ENCODE measurements at places on chromosomes 16 and 17. TPM values are rescaled to one million over a fixed set of nuclear protein-coding genes. Genes with fewer than 3 reads are reported as not detected.

GRCh38 chr17:11309033-11309432 is 68.0 kb downstream of the SHISA6 start:
- DNase-seq, result no peak

GRCh38 chr17:31431098-31431851 is 39.8 kb downstream of the RAB11FIP4 start:
- DNase-seq, result no peak

GRCh38 chr17:47665655-47666054 is 15.9 kb downstream of the KPNB1 start:
- DNase-seq, result no peak

SLC5A11 gene
- polyA plus RNA-seq, result 6.6 TPM

- DNase-seq, result no peak
These were observed 22.9 kb downstream of the SLFN12L start for GRCh38 chr17:35514564-35514963.

- no peak for DNase-seq
These were observed 53.0 kb upstream of the RPL38 start for GRCh38 chr17:74150428-74151025.

- no peak for DNase-seq
These were observed 7.0 kb upstream of the MYH8 start for GRCh38 chr17:10428781-10429180.

GP2 gene
- 1.1 TPM for polyA plus RNA-seq

GRCh38 chr17:68437979-68438822 is 19.1 kb downstream of the WIPI1 start:
- no peak for DNase-seq

ZNF768 gene
- polyA plus RNA-seq, result 48.0 TPM

CA7 gene
- polyA plus RNA-seq, result 0.28 TPM

DNA sequence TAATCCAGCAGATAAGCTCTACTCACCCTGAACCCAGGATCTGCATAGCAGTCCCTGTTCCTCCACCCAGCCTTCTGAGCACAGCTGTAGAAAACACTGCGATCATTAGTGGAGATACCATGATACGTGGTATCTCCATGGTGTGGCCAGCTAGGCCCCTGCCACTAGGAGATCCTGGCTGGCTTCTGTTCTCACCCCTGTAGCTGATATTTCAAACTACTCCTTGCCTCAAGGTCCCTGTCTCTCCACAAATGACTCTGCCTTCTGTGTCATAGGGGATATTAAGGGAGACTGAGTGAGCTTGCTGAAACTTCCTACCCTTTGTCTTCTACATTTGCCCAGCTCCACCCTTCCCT is 44.3 kb downstream of the ERN1 start:
- no peak for DNase-seq

DNA sequence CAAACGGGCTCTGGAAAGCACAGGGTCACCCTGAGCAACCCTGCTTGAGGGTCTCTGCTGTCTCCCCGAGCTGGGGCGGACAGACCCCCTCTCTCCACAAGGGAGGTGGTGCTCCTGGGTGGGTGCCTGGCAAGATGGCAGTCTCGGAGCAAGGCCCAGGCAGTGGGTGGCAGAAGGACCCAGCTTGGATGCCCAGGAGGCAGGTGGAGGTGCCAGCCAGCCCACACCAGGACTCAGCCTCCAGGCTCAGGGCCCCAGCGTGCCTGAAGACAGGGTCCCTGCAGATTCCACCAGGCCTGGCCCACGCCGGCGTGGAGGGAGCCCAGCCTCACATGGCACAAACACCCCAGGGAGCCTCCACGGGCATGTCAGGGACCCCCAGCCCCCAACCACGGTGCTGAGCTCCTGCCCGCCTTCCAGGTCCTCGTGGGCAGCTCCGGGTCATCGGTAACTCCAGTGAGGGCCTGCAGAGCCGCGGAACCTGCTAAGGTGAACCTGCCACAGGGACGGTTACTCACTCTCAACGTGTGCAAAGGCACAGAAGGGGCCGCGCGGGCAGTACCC is 20.8 kb downstream of the UNKL start:
- no peak for DNase-seq

- no peak for DNase-seq
These were observed 2.3 kb upstream of the CCL3 start for GRCh38 chr17:36092230-36092629.

CD300LB gene
- polyA plus RNA-seq, result 0.44 TPM

- DNase-seq, result no peak
These were observed 5.3 kb downstream of the FAM234A start for GRCh38 chr16:239948-240277.

DNA sequence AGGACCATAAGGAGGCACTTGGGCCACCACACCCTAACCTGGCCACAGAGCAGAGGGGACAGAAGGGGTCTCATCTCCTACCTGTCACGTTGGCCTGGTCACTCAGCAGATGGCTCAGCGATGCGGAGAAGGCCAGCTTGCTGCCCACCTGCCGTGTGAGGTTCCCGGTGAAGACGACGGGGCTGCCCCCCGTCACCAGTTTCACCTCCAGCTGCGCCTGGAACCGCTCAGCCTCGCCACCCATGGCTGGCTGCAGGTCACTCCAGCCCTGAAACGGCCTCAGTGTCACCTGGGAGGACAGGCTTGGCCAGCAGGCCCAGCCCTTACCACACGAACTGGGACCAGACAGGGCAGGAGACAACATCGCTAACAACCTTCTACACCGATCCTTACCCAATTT is 116.8 kb downstream of the RMI2 start:
- no peak for DNase-seq

GRCh38 chr16:19192865-19193264 is 24.8 kb downstream of the SYT17 start:
- DNase-seq, result no peak

GRCh38 chr17:75344666-75345065 is 55.4 kb upstream of the SLC25A19 start:
- DNase-seq, result no peak

GRCh38 chr16:87150262-87150661 is 166.9 kb downstream of the C16orf95 start:
- DNase-seq, result no peak

- DNase-seq, result no peak
These were observed 54.0 kb upstream of the COX10 start for GRCh38 chr17:14015271-14015670.

PIK3R6 gene
- polyA plus RNA-seq, result 2.2 TPM

DNA sequence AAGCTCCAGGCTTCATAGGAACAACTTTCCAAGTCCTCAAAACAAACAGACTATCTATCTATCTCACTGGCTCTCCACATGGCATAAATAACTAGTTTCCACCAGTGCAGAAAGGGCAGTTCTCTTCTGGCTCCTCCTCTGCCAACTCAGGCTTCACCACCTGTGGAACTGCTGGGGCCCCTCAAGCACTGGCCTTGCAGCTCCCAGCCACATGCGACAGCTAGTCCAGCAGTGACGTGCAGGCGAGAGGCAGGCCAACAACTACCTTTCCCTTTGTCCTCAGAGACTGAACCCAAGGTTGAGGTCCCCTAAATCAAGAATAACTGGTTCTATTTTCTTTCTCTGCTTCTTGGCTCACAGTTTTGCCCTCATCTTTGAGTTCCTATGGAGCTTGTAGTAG is 137.6 kb downstream of the AATF start:
- DNase-seq, result no peak

DNA sequence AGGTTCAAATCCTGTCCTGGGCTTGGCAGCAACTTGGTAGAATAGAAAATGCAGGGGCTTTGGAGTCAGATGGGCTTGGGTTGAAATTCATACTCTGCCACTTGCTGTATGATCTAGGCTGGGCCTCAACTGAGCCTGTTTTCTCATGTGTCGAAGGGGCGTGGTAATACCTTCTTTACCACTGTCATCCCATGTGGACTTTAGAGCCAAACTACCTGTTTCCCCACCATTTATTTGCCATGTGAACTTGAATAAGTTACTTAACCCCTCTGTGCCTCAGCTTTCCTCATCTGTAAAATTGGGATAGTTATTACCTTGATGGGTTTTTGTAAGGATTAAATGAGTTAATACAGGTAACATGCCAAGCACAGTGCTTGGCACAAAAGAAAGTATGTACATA is 106.0 kb downstream of the COPRS start:
- DNase-seq, result no peak

GRCh38 chr17:38509772-38510420 is 81.6 kb downstream of the ARHGAP23 start:
- no peak for DNase-seq

KRT222 gene
- polyA plus RNA-seq, result 0.21 TPM

SLC22A31 gene
- polyA plus RNA-seq, result 0.39 TPM

PIRT gene
- not detected for polyA plus RNA-seq

ZPBP2 gene
- polyA plus RNA-seq, result not detected

DNA sequence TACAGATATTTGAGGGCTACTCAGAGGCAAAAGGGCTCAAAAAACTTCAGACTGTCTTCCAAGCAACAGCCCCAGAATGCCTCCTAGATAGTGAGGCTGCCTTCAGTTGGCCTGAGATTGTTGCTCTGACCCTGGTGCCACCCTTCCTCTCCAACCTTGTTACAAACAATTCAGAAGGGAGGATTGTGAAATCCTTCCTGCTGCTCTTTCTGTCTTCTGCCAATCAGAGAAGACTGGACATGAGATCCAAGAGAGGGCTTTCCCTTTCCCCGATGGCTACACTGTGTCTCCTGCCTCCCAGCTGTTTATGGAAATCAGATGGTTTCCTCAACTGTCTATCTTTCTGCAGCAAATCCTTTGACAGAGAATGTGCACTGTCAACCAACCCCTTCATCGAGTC is 419.9 kb downstream of the CDH13 start:
- DNase-seq, result no peak

HOXB6 gene
- 173 TPM for polyA plus RNA-seq

- no peak for DNase-seq
These were observed 13.7 kb downstream of the MXRA7 start for GRCh38 chr17:76696763-76697701.

GRCh38 chr17:19533036-19533717 is 477 bp upstream of the SLC47A1 start:
- DNase-seq, result no peak

DNA sequence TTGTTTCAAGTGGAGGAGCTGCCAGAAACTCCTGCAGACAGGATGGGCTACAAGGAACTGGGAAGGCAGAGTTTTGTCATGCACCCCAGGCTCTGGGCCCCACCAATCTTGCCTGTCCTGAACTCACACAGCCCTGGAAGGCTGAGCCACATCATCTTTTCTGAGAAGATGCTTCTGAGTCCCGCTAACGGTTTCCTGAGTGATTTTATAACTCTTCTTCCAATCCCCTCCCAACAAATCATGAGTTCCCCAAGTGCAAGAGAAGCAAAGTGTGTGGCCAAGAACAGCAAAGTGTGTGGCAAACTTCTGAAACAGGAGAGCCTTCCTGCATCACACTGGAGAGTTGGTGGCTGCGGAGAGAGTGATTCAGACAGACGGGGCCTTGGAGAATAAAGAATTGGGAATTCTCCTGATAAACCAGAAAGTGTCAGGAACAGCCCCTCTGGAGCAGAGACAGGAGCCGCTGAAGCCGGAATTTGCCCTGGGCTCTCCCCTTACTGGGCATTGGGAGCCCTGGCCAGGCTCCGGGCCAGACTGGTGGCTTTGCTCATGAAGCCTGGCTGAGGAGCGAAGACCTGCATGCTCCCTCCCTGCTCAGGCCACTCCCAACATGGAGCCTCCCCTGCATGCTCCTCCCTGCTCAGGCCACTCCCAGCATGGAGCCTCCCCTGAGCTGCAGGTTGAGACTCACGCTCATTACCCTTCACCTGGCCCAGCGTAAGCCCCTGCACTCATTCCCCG is 47.2 kb downstream of the PITPNM3 start:
- DNase-seq, result no peak

GRCh38 chr17:34259146-34259545 is 4.1 kb downstream of the CCL2 start:
- no peak for DNase-seq

GRCh38 chr16:11431915-11432465 is 86.7 kb downstream of the RMI2 start:
- no peak for DNase-seq

- DNase-seq, result no peak
These were observed 47.0 kb downstream of the SKAP1 start for GRCh38 chr17:48382989-48383388.

DNA sequence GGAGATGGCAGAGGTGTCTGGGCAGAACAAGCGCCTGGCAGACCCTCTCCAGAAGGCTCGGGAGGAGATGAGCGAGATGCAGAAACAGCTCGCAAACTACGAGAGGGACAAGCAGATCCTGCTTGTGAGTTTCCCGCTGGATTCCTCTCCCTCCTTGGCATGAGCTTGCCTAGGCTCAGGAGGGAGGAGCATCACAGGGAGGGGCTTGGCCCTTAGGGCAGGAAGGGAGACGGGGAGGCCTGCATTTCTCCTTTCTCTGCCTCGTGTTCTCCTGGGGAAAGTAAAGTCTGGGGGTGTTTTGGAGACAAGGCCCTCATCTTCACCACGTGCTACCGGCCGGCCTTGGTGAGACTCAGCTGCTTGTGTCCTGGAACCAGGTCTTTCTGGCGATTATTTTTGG is 18.0 kb upstream of the DBNDD1 start:
- DNase-seq, result no peak

DNA sequence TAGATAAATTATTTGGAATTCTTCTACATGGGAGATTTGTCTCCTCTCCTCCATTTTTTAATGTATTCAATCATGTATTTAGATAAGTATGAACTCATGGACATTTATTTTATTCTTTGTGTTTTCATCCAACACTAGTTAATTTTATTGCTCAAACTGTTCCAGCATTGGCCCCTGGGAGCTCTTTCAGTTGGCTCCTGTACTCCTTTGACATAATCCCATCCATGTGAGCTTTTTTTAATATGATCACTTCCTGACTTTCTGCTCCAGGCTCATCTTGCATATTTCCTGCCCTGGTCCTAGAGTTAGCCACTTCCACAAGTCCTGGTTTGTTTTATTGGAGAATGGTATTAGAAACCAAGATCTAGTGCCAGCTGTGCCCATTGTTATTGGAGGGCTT is 419.0 kb upstream of the CDH11 start:
- DNase-seq, result no peak

DNA sequence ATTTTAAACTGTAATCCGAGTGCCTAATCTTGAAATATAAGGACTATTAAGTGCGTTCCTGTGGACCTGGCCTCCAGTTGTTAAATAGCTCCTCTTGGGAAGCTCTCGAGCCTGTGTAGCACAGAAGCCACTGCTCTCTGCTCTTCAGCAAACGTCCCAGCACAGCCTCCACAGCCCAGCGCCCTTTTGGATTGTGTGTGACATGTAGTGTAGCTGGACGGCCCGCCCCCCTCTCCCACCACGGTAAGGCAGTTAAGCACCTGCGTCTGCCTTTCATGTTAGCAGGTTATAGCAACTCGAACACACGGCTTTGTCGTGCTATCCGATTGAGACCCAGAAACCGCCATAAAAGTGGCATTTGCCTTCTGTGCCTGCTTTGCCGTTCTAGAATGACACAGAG is 79.2 kb upstream of the CHMP6 start:
- no peak for DNase-seq

- DNase-seq, result no peak
These were observed 2.2 kb downstream of the NT5M start for GRCh38 chr17:17305281-17305801.

PITPNC1 gene
- 23.7 TPM for polyA plus RNA-seq

DNA sequence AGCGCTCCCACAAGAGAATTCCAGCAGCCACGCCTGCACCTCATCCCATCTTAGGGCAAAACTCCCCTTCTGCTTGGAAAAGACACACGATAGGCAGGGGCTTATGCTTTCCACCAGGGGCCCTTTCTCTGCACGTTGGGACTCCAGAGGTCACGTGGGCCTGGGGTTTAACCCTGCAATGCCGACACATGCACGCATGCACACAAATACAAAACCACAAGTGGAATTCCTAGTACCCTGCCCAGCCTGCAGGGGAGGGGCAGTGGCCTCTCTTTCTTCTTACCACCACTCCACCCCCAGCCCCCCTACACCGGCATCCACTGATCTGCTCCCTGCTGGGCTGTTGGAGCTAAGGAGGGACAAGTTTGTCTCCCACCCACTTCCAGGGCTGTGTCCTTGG is 16.8 kb upstream of the CCDC182 start:
- no peak for DNase-seq

MMP28 gene
- polyA plus RNA-seq, result 2.1 TPM

Data from renal cortex interstitium (tissue), 15 donors.